Skeletal muscle cell (primary cell): ENCODE measurements at places on chromosomes 11 and 22.

GRCh38 chr11:122513328-122513727, 142.2 kb upstream of the UBASH3B start:
- DNase-seq: no peak

GRCh38 chr11:69269926-69270697, 23.8 kb upstream of the MYEOV start:
- DNase-seq: no peak

- DNase-seq: no peak
Measured at GRCh38 chr11:44407211-44407996, 97.5 kb upstream of the ALX4 start.

- peak; percentile 36 for DNase-seq
Measured at GRCh38 chr11:64566042-64566914, 24.7 kb upstream of the SLC22A12 start.

DNA sequence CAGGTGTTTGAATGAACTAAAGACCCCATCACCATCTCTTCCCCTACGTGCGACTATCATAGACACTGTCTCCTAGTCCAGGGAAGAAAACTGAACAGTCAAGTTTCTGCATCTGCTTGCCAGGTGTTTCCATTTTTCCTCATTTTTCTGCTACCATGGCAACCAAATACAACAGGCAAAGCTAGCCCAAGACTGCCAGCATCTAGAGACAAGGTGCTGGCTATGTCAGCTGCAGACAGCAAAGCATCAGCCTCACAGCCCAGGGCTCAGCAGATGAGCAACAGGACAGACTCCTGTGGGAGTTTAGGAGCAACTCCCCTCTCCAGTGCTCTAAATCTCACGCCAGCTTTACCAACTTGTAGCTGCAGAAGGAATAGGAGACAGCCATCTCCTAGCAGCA, 124.3 kb downstream of the C11orf58 start:
- DNase-seq: no peak

GRCh38 chr11:58893899-58894298, 45.4 kb upstream of the GLYATL1 start:
- no peak for DNase-seq

GRCh38 chr11:17572791-17573460, 25.9 kb downstream of the OTOG start:
- DNase-seq: no peak

DNA sequence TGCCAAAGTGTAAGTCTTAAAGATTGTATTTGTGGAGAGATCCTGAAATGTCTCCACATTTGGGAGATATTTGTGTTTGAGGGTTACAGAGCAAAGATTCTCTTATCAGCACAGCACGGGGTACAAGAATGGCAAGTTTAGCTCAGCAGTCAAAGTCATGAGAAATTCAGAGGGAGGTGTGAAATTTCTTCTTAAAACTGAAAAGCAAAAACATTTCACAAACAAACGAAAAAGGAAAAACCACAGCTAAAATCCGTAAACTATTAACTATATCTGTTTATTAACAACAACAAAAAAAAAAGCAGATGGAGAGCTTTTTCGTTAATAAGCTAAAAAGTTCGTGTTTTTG, 40.9 kb upstream of the ETS1 start:
- no peak for DNase-seq

GRCh38 chr11:99098751-99099150, 78.0 kb downstream of the CNTN5 start:
- DNase-seq: peak; percentile 4

GRCh38 chr11:61707574-61707973, 27.4 kb downstream of the DAGLA start:
- no peak for DNase-seq

DNA sequence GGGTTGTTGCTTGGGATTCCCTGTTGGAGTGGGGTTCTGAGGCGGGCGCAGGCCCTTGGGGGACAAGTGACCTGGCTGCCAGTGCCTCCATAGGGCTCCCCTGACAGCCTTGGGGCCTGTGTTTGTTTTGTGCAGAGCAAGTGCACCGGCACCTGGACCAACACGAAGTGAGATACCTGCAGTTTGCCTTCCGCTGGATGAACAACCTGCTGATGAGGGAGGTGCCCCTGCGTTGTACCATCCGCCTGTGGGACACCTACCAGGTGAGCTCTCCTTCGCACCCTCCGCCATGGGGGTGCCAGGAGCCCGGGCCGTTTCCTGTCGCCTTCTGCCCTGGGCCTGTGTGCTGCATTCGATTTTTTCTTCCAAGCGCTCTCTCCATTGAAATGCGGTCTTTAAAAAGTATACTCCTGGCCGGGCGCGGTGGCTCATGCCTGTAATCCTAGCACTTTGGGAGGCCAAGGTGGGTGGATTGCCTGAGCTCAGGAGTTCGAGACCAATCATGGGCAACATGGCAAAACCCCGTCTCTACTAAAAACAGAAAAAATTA, 274.6 kb downstream of the TBC1D22A start:
- no peak for DNase-seq

DNA sequence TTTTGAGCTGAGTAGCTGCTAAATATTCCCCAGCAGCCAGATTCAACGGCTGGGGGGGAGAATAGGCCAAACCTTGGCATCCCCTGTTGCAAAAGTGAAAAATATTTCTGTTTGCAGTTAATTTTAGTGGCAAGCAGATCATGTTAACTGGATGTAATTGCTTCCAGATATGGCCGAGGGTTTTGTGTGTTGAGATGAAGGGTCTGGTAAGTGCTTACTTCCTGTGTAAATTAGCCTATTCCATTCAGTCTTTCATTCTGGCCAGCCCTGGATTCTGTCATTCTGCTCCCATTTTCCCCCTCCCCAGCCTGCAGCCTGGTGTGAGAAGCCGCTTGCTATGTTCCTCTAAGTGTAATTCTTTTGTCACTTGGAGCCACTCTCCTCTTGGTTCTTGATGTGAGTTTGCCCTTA, 17.4 kb downstream of the ZBTB16 start:
- DNase-seq: no peak

GRCh38 chr22:33020721-33021120, 37.5 kb downstream of the SYN3 start:
- DNase-seq: no peak

DNA sequence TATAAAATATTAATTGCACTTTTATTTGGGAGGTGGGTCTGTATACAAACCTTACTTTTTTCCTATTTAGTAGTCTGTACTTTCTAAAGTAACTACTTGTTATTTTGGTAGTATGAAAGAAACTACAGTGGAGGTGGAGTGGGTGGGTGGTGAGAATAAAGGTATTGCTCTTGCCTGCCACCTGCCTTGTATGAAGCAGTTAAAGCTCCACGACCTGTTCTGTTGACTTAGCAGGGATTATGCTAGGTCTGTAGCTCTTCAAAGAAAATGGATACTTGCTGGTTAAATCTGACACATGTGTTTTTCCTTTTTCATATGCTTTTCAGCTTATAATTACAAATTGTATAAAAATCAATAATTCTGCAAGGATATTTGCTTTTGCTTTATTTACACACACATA, 111.9 kb downstream of the EHF start:
- no peak for DNase-seq

DNA sequence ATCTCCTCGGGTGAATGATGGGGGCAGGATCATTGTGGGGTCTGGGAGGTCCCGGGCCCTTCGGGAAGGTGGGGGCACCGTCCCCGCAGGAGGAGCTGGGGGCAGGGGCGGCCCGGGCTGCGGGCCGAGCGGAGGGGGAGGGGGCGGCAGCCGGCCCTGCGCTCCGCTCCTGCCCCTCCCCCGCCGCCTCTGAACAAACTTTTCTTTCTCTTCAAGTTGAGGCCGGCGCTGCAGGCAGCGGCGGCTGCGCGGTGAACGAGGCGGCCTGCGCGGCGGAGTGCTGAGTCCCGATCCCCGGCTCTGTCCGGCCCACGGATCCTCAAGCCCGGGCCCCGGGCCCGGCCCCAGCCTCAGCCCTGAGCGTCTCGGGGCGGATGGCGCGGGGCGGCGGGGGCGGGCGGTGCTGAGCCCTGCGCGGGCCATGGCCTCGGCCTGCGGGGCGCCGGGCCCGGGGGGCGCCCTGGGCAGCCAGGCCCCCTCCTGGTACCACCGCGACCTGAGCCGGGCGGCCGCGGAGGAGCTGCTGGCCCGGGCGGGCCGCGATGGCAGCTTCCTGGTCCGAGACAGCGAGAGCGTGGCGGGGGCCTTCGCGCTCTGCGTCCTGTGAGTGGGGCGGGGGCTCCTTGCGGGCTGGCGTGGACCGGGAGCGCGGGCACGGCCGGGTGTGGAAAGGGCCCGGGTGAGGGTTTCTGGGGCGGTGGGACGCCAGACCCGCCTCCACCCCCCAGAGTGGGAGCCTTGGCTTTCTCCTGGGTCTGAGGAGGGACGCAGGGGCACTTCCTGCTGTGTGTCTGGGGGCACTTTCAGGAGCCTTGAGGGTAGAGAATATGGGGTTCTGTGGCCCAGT, at the start of gene INPPL1:
INPPL1 (plus strand) TSS at position 204 of the 847 bp plus-strand sequence; CDS start at position 422, 218 bp downstream.
- DNase-seq: no peak

GRCh38 chr11:69009441-69010211, 3.4 kb downstream of the MRGPRF start:
- DNase-seq: no peak

GRCh38 chr11:45560913-45561281, 104.5 kb downstream of the CHST1 start:
- no peak for DNase-seq

- DNase-seq: no peak
Measured at GRCh38 chr11:64755681-64756361, 4.0 kb downstream of the PYGM start.

DNA sequence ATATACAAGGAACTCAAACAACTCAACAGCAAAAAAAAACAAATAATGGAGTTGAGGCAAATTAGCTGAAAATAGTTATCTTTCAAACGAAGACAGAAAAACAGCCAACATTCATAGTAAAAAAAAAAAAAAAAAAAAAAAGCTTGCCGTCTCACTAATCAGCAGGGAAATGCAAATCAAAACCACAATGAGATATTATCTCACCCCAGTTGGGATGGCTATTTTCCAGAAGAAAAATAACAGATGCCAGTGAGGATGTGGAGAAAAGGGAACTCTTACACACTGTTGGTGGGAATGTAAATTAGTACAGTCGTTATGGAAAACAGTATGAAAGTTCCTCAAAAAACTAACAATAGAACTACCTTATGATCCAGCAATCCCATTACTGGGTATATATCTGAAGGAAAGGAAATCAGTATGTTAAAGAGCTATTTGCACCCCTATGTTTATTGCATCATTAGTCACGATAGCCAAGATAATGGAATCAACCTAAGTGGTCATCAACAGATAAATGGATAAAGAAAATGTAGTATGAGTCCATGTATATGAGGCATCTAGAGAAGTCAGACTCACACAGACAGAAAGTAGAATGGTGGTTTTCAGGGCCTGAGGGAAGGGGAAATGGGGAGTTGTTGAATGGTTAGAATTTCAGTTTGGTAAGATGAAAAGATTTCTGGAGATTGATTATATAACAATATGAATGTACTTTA, 56.0 kb downstream of the USP35 start:
- DNase-seq: no peak

GRCh38 chr11:2844116-2844842, 41.3 kb downstream of the CDKN1C start:
- no peak for DNase-seq

GRCh38 chr11:65928667-65929066, 9.4 kb downstream of the DRAP1 start:
- no peak for DNase-seq

- DNase-seq: no peak
Measured at GRCh38 chr22:28674121-28674563, 5.5 kb downstream of the TTC28 start.

- no peak for DNase-seq
Measured at GRCh38 chr11:19615341-19616183, 97.1 kb upstream of the NAV2 start.

GRCh38 chr22:49892226-49892899, 25.9 kb downstream of the ALG12 start:
- DNase-seq: no peak

GRCh38 chr22:50174382-50175190, 4.1 kb downstream of the PANX2 start:
- DNase-seq: no peak

DNA sequence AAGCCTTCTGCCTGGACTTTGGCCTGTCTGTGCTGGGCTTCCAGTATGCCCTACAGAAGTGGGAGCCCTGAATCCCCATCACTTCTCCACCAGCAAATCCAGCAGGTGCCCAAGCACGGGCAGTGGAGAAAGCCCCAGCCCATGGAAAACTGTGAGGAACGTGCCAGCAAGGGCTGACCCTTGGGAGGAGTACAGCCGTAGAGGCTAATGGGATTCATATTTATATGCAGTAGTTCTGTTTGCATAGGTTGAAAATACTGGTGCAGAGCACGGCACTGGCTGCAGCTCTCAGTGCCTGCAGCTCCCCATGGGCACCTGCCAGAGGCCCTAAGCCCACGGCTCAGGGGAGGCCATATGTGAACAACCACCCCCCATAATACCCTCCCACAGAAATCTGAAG, 10.1 kb downstream of the NAGA start:
- DNase-seq: no peak

- no peak for DNase-seq
Measured at GRCh38 chr11:43928721-43929120, 13.7 kb upstream of the C11orf96 start.

DNA sequence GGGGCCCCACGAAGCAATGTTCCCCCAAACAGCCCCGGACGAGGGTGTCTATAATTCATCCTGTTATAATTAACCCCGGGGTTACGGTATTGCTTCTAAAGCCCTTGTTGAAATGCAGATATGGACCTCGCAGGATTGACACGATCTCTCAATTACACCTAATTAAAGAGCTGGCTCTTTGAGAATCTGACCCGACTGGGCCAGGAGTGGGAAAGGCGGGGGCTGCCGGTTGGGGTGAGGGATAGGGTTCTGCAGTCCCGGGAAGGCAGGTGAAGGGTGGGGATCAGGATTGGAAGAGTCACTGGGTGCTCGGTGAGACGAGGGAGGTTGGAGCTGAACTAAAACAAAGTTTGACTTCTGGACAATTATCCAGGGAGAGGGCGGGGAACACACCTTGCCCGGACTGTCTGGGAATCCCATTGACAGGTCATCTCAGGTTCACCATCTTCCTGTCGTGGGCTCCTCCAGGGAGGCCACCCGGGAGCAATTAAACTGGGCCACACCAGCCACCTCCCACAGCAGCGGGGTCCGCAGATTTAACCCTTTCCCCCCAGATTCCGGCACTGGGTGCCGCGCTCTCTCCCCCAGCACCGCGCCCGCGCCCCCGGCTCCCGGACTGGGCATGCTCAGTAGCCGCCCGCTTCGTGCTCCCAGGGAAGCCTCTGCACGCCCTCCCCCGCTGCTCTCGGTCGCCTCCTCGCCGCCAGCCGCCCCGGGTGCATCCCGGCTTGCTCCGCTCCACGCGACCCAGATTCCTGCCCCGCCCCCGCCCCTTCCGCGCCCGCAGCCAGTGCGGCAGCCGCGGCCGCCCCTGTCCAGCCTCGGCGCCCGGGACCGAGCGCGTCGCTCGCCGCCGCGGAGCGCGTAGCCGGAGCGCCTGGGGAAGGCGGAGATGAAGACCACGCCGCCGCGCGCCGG, at the start of gene ELMOD1:
ELMOD1 (plus strand) TSS at position 688 of the 918 bp plus-strand sequence. CDS start 27,043 bp downstream, outside the sequence.
- DNase-seq: no peak

- DNase-seq: no peak
Measured at GRCh38 chr11:111983187-111983986, 41.8 kb upstream of the DLAT start.

DNA sequence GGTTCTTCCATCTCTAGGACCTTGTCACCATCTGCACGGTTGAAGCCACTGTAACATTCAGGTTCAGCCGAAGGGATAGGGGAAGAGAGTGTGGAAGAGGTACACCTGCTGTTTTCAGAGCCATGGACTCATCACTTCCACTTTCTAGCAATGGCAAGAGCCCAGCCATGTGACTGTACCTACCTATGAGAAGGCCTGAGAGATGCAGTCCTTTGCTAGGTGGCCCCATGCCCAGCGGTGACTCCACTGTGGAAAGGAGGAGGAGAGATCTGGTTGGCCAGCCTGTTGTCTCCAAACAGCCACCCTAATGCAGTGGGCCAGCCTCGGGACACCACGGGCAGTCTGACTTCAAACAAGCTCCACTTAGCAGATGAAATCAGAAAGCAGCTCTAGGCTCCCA, 16.0 kb downstream of the RASD2 start:
- no peak for DNase-seq
